Hepatocyte (in vitro differentiated cells): ENCODE measurements at places on chromosomes 6 and 20.

DNA sequence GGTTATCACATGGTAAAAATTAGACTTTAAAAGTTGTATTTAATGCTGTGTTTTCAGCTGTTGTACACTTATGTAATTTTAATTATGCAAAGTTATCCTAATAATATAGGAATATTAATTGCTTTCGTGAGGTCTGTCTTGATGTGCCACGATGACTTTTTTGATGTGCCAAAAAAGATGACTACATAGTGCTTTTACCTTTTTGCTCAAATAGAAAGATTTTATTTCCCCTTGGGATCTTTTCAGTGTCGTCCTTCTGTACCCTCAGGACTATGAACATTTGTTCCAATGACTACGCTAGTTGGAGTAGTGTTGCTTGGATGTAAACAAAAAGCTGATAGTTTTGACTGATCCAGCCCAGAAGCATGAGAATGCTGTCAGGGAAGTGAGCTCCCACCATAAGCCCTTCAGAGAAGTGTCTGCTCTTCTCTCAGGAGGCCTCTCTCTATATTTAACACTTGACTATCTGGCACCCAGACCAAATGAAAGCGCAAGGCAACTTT, 1.2 kb upstream of the CD164 start:
- no peak for DNase-seq
- H3K36me3 ChIP-seq: no peaks in the 10 kb centered on the region
- H3K4me1 ChIP-seq: peaks cover 29% of the 10 kb centered on the region

- H3K27ac ChIP-seq: no peak overlapping the region
- H3K4me1 ChIP-seq: peaks cover 4% of the 10 kb centered on the region
- H3K27me3 ChIP-seq: no peaks in the 10 kb centered on the region
- DNase-seq: no peak
- H3K4me3 ChIP-seq: no peak overlapping the region
- no peaks in the 10 kb centered on the region for H3K36me3 ChIP-seq
These were observed 136.8 kb downstream of the ZDHHC14 start for GRCh38 chr6:157517601-157518359.

DNA sequence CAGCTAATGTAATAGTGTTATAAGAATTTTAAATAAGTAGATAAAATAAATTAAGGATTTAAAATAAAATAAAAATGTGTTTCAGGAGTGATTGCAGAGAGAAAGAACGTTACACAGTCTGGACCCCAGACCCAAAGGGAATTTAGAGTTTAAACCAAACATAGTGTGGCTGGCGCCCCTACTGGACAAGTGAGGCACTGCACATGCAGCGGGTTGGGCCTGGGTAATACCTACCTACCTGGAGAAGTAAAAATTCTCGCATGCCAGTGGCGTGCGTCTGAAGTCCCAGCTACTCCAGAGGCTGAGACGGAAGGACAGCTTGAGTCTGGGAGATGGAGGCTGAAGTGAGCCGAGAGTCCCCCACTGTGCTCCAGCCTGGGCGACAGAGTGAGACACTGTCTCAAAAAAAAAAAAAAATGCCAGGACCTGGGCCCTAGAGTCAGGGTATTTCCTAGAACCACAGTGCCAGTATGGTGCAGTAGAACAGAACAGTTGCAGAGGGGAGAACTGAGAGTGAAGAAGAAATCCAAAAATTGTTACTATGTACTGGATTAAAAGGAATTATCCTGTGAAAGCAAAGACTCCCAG, 71.4 kb upstream of the TCF21 start:
- no peaks in the 10 kb centered on the region for H3K27me3 ChIP-seq
- H3K4me1 ChIP-seq: no peaks in the 10 kb centered on the region
- no peak overlapping the region for H3K27ac ChIP-seq
- H3K4me3 ChIP-seq: no peak overlapping the region
- H3K36me3 ChIP-seq: no peaks in the 10 kb centered on the region

DNA sequence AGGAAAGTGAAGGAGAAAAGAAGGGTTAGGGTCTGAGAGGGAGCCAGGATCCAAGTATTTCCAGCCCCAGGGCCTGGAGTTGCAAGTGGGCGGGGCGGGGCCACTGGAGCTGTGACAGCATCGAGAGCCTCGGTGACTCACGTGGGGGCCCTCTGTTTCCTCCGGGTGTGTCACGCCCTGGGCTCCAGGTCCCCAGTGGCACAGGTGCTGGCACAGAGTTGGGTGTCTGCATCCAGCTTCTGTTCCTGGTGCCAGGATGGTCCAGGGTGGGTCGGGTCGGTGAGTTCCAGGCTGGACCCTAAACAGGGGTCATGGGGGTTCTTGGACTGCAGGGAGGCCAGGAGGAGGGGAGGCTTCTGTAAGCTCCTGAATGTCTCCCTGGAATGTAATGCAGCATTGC, 16.7 kb downstream of the RAET1L start:
- no peaks in the 10 kb centered on the region for H3K4me1 ChIP-seq
- H3K4me3 ChIP-seq: no peak overlapping the region
- no peaks in the 10 kb centered on the region for H3K36me3 ChIP-seq

- peak overlapping the region; percentile 96 for H3K27ac ChIP-seq
- DNase-seq: no peak
- H3K27me3 ChIP-seq: no peaks in the 10 kb centered on the region
- no peaks in the 10 kb centered on the region for H3K36me3 ChIP-seq
These were observed 1.6 kb upstream of the RPS12 start for GRCh38 chr6:132812756-132813172.

DNA sequence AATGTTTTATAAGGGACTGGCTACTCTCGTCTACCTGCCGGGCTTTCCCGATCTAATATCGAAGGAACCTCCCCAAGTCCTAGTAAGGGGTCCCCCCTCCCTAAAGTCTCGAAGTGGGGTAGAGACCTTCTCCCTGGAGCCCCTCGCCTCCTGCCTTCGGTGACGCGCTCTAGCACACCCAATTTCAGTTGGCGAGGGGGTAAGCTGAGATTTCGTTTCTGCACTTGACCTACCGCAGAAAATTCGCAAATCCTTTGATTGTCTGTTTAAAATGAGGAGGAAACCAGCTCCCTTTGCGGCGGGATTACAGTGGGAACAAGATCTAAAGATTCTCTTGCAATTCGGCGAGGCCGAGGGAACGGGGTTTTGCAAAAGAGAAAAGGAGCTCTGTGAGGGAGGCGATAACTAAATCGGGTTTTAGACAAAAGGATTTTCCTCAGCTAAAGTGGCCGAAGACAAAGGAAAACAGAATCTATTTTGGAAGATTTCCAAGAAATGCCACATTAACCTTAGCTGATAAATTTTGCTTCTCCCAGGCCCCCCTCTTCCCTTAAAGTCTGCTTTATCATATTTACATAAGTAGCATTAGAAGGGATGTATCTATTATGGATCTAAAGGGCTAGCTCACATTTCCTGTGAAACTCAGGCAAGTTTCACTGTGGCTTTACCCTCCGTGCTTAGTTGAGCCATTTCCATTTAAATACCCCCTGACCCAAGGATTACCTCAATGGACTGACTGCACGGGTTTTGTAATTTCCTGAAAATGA, 8.4 kb downstream of the SIM1 start:
- H3K27me3 ChIP-seq: peaks cover 100% of the 10 kb centered on the region
- H3K36me3 ChIP-seq: no peaks in the 10 kb centered on the region
- peaks cover 7% of the 10 kb centered on the region for H3K4me1 ChIP-seq
- no peak overlapping the region for H3K27ac ChIP-seq

GRCh38 chr6:38316099-38316868, 323.4 kb downstream of the BTBD9 start:
- no peaks in the 10 kb centered on the region for H3K4me1 ChIP-seq
- H3K4me3 ChIP-seq: no peak overlapping the region
- H3K27ac ChIP-seq: no peak overlapping the region
- H3K27me3 ChIP-seq: no peaks in the 10 kb centered on the region
- H3K36me3 ChIP-seq: no peaks in the 10 kb centered on the region
- no peak for DNase-seq

DNA sequence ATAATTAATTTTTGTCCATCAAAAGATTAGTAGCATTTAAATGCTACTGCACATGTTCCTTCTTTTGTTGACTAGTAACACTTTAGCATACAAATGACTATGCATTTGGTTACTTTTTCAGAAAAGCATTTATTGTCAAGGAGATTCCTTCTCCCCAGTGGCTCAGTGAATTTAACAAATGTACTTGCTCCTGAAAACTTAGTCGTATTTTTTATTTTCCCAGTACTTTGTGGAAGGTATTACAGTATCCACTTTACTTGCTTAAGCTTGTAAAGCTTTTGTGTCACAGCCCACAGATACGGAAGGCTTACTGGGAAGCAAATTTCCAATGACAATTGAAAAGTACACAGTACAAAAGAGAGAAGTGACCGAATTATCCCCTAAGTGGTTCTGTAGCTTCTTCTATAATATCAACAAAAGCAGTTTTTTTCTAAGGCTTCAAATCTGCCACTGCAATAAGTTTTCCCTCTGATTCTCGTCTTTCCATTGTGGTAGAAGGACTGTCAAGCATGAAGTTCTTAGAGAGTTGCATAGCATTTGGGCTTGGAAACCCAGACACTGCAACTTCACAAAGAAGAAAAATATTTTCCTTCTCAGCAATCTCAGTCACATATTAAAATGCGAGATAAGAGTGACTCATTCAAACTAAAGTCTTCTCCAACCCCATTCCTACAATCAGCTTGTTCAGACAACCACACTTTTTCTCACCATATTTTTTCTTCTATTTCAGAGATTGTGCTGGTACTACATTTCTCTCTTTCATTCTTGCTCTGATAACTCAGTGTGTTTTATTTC, 431.2 kb downstream of the GRIK2 start:
- H3K4me3 ChIP-seq: no peak overlapping the region
- no peak for DNase-seq
- no peaks in the 10 kb centered on the region for H3K27me3 ChIP-seq
- H3K36me3 ChIP-seq: no peaks in the 10 kb centered on the region
- H3K4me1 ChIP-seq: no peaks in the 10 kb centered on the region
- no peak overlapping the region for H3K27ac ChIP-seq

DNA sequence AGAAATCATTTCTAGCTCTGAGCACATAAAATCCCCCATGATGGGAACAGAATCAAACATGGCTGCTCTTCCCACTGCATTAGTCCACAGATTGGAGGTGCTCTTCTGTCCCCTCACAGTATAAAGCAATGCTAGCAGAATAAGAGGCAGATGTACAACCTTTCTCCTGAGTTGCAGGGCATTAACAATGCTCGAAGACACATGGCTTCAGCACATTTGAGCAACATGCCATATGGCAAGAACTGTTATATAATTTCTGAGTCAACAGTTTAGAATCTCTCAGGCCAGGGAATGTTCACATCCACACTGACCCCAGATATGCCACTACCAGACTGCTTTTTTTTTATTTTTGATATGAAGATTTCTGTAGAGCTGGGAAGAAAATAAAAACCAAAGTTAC, 119.6 kb downstream of the KIF13A start:
- no peaks in the 10 kb centered on the region for H3K27me3 ChIP-seq
- no peaks in the 10 kb centered on the region for H3K36me3 ChIP-seq
- H3K4me1 ChIP-seq: peaks cover 21% of the 10 kb centered on the region
- no peak overlapping the region for H3K27ac ChIP-seq

GRCh38 chr20:3993109-3993508, 22.2 kb downstream of the RNF24 start:
- H3K27me3 ChIP-seq: no peaks in the 10 kb centered on the region
- no peaks in the 10 kb centered on the region for H3K36me3 ChIP-seq
- H3K4me1 ChIP-seq: no peaks in the 10 kb centered on the region
- H3K4me3 ChIP-seq: no peak overlapping the region
- H3K27ac ChIP-seq: no peak overlapping the region
- no peak for DNase-seq

- H3K4me1 ChIP-seq: peaks cover 7% of the 10 kb centered on the region
- no peak overlapping the region for H3K27ac ChIP-seq
- H3K36me3 ChIP-seq: no peaks in the 10 kb centered on the region
- no peak overlapping the region for H3K4me3 ChIP-seq
- no peak for DNase-seq
These were observed 7.3 kb downstream of the NAPB start for GRCh38 chr20:23413862-23414422.

- H3K4me3 ChIP-seq: no peak overlapping the region
- no peaks in the 10 kb centered on the region for H3K27me3 ChIP-seq
- H3K36me3 ChIP-seq: no peaks in the 10 kb centered on the region
- DNase-seq: no peak
- H3K27ac ChIP-seq: peak overlapping the region; percentile 89
These were observed 16.5 kb downstream of the MDFI start for GRCh38 chr6:41654698-41655151.

DNA sequence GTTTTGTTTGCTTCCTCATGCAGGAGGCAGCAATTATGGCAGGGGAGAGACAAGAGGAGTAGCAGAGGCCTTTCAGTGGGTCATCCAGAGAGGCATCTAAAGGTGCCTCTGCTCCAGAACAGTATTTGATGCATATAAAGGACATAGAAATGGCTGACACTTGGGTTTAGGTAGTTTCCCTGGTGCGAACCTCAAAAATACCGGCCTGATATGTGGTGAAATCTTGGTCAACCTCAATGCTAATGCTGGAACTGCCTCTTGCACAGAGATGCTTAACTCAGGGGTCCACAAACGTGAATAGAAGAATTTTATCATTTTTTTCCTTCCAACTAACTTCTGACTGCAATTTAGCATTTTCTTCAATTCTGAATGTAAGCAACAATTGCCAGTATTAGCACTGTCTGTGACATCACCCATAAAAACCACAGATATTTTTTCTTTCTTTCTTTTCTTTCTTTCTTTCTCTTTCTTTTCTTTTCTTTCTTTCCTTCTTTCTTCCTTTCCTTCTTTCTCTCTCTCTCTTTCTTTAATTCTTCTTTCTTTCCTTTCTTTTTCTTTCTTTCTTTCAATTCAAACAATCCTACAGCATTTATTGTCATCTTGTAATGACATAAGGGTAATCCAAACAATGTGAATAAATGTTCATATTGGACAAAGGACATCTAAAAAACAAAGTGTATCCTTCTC, 180.0 kb upstream of the UST start:
- no peak overlapping the region for H3K4me3 ChIP-seq
- no peaks in the 10 kb centered on the region for H3K4me1 ChIP-seq
- H3K27ac ChIP-seq: no peak overlapping the region
- no peaks in the 10 kb centered on the region for H3K27me3 ChIP-seq
- H3K36me3 ChIP-seq: no peaks in the 10 kb centered on the region
- no peak for DNase-seq

DNA sequence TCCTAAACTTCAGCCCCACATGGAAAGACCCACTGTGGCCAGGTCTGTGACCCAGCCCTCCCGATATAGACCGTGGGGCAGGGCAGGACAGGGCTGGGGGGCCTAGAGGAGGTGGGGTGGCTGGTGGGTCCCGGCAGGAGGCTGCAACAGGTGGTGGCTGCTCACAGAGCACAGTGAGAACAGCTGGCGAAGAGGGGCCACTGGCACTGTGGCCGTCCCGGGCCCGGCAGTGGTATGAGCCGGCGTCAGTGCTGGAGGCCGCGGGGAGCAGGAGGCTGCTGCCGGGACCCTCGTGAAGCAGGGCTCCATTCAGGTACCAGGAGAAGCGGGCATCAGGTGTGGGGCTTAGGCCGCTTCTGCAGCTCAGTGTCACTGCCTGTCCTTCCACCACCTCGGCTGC, 13.4 kb downstream of the SIGLEC1 start:
- no peak overlapping the region for H3K27ac ChIP-seq
- H3K36me3 ChIP-seq: no peaks in the 10 kb centered on the region
- no peaks in the 10 kb centered on the region for H3K4me1 ChIP-seq
- no peak overlapping the region for H3K4me3 ChIP-seq
- DNase-seq: no peak
